Mucosa of descending colon (tissue), 3 donors: ENCODE measurements at places on chromosomes 4 and X. TPM values are rescaled to one million over a fixed set of nuclear protein-coding genes. Genes with fewer than 3 reads are reported as not detected.

The CDKL2 gene
- total RNA-seq = 3.5 TPM

The LPAR4 gene
- 0.60 TPM for total RNA-seq

The COX7B2 gene
- total RNA-seq = not detected

The CHIC1 gene
- 15.3 TPM for total RNA-seq

The SH3TC1 gene
- total RNA-seq = 10.3 TPM

The HSFX3 gene
- total RNA-seq = not detected

The GLOD5 gene
- total RNA-seq = 7.1 TPM

The C4orf50 gene
- total RNA-seq = 0.07 TPM

The TCEAL2 gene
- total RNA-seq = 1.2 TPM

The PCSK1N gene
- 13.8 TPM for total RNA-seq

The HS3ST1 gene
- 5.5 TPM for total RNA-seq

The PABPC4L gene
- 0.17 TPM for total RNA-seq

The PDGFRA gene
- 31.6 TPM for total RNA-seq

The PPP3CA gene
- 38.3 TPM for total RNA-seq

The KCNE5 gene
- total RNA-seq = not detected

The CT47B1 gene
- not detected for total RNA-seq

The F9 gene
- not detected for total RNA-seq

The ANOS1 gene
- total RNA-seq = 0.48 TPM

The UNC5C gene
- total RNA-seq = 7.2 TPM

The SLC7A11 gene
- total RNA-seq = 2.9 TPM

The GLRA2 gene
- total RNA-seq = 3.2 TPM

The ADGRL3 gene
- 4.3 TPM for total RNA-seq

The PRKG2 gene
- 25.7 TPM for total RNA-seq

The NR0B1 gene
- not detected for total RNA-seq

The INTS6L gene
- total RNA-seq = 15.0 TPM

The TET2 gene
- 31.0 TPM for total RNA-seq

The GAGE13 gene
- not detected for total RNA-seq

The DCAF8L2 gene
- total RNA-seq = not detected

The CHST7 gene
- 4.1 TPM for total RNA-seq

The RTL5 gene
- 0.75 TPM for total RNA-seq

The KIT gene
- 3.0 TPM for total RNA-seq

The PLS3 gene
- 9.7 TPM for total RNA-seq

The XK gene
- 29.5 TPM for total RNA-seq

The PHOX2B gene
- total RNA-seq = 4.8 TPM

The GRPR gene
- 3.5 TPM for total RNA-seq

The SETD7 gene
- 24.8 TPM for total RNA-seq

The RBMX2 gene
- total RNA-seq = 18.1 TPM

The MSANTD1 gene
- 0.69 TPM for total RNA-seq

The SLC9A7 gene
- 0.46 TPM for total RNA-seq

The SPANXA2 gene
- total RNA-seq = not detected

The ELOVL6 gene
- total RNA-seq = 59.8 TPM

The UXT gene
- 83.1 TPM for total RNA-seq

The EVC2 gene
- 0.64 TPM for total RNA-seq

The CT45A3 gene
- total RNA-seq = not detected

The FAM149A gene
- 18.4 TPM for total RNA-seq

The SLC2A9 gene
- total RNA-seq = 4.8 TPM
